ENCODE measurements at places on chromosomes 12 and 14. TPM values are rescaled to one million over a fixed set of nuclear protein-coding genes. Genes with fewer than 3 reads are reported as not detected.

Gene TTC9
- total RNA-seq, result 0.13 TPM

- no peak for DNase-seq
Observed at GRCh38 chr14:101634850-101635748, 73.8 kb downstream of the DIO3 start.

Gene CRIP2
- 166 TPM for total RNA-seq

DNA sequence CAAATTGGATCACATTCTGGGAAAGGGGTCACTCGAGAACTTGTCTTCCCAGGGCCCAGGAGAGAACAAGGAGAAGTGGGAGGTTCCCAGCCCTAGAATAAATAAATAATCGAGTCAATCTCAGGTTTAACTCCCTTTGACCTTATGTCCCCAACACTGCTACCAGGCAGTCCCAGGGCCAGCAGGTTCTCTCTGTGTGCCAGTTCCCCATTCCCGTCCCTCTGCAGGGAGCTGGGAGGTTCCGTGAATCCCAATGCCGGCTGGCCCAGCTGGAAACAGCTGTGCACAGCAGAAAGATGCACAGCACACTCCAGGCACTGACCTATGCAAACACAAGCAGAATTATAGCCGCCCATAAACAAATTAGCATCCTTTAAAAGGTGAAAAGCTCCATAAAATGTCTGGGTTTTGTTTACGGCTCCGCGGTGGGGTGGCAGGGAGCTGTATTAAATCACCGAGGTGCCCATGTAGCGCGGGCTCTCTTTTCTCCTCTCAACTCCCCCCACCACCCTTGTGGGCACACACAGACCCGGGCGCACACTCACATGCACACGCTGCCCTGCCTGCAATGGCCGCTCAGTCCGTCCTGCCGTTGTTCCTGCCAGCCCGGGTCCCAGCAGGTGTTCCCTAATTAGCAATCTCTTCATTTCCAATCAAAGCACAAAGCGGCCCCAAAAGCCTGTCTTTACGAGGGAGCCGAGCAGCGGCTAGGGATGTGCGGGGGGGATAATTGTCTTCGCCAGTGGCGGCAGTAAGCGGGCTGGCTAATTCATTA is 46.6 kb upstream of the ESRRB start:
- no peak for DNase-seq

GRCh38 chr12:94025756-94026155 is 122.6 kb upstream of the PLXNC1 start:
- no peak for DNase-seq

Gene RFLNA
- total RNA-seq, result 70.8 TPM

DNA sequence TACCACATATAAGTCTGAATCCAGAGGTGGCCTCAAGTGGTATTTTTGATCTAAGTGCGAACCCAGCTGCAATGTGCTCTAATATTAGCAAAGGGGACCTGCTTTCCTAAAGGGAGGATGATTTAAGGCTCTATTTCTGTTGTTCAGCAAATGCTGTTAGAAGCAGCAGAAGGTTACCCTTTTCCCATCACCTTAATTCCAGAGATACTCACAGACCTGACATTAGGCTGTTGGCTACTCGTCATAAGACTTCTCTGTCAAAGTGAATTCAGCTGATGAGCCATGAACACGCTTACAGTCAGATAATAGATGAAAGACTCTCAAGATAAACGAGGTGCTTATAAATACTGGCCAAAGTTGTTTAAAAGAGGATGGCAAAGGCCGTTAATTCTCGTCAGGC is 308.7 kb upstream of the DDHD1 start:
- DNase-seq, result no peak

Gene TMEM229B
- 0.07 TPM for total RNA-seq

Gene PLA2G1B
- total RNA-seq, result not detected

DNA sequence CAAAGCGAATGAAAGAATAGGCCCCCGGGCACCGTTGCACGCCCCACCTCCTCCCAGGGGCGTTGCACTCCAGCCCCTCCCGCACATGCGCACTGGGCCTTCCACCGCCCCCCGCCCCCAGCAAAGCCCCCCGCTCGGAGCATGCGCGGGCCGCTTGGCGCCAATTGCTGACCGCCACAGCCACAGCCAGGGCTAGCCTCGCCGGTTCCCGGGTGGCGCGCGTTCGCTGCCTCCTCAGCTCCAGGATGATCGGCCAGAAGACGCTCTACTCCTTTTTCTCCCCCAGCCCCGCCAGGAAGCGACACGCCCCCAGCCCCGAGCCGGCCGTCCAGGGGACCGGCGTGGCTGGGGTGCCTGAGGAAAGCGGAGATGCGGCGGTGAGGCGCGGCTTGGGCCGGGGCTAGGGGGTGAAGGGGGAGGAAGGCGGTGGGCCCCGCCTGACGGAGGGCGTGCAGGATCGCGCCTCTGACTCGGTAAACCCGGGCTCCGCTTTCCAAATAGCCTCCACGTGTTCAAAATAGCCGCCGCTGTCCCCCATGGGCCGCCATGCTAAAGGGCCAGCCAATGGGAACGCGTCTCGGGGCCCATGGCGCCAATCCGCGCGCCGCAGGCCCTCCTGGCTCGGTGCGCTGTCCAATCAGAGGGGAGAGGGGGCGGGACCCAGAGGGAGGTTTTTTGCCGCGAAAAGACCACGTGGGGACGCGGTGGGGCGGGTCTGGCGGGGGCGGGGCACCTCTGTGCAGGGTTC is at the start of gene UNG:
UNG (plus strand) TSS at position 163 of the 748 bp plus-strand sequence; CDS start at position 246, 83 bp downstream.
- peak; percentile 84 for DNase-seq

Gene PPP1R1A
- not detected for total RNA-seq

DNA sequence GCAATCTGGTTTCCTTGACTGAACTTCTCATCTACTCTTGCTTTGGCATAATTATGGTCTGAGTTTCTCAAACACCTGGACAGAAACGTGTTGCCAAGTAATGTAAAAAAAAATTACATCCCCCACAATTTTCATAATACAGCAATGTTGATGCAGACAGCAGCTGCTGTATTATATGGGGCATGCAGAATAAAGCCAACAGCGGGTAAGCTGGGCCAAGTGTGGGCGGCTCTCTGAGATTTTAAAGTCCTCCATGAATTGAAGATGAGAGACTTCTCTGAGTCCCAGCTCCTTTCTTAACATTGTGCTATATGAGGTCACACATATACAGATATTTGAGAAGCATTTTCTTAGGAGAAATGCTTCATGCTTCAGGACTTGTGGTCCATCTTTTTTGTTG is 881.2 kb downstream of the GALC start:
- DNase-seq, result no peak

Gene TBC1D30
- 19.9 TPM for total RNA-seq

Gene ANKLE2
- total RNA-seq, result 78.0 TPM

DNA sequence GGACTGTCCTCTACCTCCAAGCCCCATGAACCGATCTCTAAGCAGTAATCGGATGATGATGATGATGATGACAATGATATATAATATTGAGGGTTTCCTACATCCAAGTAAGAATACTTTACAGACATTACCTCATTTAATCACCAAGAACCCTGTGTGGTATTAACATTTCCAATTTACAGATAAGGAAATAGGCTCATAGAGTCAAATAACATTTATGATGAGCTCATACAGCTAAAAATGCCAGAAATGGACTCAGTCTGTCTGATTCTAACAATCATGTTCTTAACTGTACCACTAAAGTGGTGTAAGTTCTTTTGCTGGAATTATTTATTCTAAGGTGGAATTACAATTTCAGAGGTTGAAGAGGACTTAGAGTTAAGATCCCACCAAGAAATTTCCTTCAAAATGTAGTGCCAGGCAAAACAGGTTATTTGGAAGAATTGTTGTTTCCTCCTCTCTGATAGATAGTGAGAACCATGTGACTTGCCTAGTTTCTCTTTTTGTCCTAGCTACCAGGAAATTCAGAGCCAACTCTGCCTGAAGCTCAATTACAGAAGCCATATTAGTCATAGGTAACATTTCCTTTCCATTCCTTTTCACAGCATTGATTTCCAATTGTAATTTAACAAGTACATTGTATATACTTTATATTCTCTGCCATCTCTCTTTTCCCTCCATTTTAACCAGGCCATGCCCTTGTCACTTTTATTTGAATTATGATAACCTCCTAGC is 23.8 kb upstream of the CCDC175 start:
- DNase-seq, result no peak

DNA sequence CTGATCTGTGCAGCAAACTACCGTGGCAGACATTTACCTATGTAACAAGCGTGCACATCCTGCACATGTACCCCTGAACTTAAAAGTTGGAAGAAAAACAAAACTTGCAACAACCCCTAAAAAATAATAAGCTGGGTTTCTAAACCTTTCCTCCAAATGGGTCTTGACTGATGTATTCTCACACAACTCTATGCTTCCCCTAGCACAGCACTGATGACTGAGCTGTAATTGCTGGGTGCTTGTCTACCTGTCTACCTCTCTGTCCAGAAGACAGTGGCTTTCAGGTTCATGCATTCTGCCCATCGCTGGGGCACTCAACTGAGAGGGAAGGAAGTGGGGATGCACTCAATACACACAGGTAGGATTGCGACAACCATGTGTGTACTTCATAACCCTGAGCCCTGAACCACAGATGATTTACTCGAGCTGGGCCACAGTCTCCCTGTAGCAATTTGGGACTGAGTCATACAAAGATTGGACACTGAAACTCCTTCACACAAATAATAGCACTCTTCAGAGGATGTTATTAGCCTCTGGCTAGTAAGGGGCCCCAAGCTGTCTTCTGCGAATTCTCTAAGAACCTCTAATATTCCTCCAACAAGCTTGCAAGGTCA is 44.8 kb upstream of the TMPO start:
- no peak for DNase-seq

DNA sequence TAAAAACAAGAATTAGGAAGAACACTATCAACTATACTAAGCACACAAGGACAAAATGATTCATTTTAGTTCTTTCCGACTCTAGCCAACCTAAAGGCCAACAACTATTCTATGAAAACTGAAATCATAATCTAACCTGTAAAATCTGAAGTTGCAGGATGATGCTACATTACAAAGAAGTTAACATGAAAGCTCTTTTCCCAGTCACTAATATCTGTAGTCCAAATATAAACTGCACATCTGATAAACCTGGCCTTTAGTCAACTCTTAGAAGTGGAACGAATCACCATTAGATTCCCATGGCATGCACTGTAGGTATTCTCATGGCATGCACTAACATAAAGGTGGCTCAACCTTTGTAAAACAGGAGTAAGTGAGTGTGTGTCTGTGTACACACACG is 41.7 kb downstream of the BLTP3B start:
- no peak for DNase-seq

- no peak for DNase-seq
Observed at GRCh38 chr14:35814371-35815005, 5.4 kb upstream of the RALGAPA1 start.

- no peak for DNase-seq
Observed at GRCh38 chr12:132604151-132604618, 6.2 kb downstream of the LRCOL1 start.

DNA sequence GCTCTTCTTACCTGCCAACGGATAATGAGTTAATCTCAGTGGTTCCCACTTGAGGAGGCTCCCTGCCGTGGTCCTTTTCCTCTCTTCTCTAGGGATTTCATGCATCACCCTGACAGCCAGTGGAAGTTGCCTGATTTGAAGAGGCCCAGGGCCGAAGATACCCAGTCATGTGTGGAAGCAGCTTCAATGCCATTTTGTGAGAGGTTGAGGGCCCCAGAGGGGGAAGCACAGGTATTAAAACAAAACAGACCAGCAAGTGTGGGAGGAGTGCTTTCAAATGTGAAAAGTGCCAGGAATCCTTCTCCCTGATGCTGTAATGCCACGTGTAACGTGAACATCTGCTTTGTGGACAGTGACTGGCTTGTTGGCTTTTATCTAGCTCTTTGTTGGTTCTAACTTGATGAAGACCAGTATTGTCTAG is 1.5 kb downstream of the TCP11L2 start:
- DNase-seq, result no peak

DNA sequence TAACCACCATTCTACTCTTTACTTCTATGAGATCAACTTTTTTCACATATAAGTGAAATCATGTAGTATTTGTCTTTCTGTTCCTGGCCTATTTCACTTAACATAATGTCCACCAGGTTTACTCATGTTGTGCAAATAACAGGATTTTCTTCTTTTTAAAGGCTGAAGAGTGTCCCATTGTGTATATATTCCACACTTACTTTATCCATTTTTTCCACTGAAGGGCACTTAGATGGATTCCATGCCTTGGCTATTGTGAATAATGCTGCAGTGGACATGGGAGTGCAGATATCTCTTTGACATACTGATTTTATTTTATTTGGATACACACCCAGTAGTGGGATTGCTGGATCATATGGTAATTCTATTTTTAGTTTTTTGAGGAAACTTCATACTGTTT is 181.1 kb upstream of the HMGA2 start:
- DNase-seq, result no peak

GRCh38 chr12:15157269-15157671 is 63.9 kb downstream of the RERG start:
- DNase-seq, result no peak

- DNase-seq, result peak; percentile 96
Observed at GRCh38 chr12:42961395-42961794, 371.8 kb upstream of the PRICKLE1 start.

DNA sequence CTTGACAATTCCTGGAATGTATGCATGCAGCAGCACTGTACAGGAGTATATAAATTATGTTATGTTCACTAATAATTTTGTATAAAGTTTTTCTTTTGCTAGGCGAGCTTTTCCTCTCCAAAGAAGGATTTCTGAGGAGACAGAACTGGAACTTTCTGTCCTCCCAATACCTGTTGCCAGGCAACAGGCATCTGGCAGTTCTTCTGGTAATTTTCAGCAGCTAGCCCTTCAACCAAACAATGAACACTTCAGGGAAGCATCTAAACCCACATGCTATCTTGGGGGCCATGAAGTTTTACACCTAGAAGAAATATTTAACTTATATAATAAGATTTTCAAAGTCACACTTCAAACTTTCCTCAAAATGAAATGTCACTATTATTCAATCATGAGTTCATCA is 162.9 kb upstream of the SYT10 start:
- no peak for DNase-seq

DNA sequence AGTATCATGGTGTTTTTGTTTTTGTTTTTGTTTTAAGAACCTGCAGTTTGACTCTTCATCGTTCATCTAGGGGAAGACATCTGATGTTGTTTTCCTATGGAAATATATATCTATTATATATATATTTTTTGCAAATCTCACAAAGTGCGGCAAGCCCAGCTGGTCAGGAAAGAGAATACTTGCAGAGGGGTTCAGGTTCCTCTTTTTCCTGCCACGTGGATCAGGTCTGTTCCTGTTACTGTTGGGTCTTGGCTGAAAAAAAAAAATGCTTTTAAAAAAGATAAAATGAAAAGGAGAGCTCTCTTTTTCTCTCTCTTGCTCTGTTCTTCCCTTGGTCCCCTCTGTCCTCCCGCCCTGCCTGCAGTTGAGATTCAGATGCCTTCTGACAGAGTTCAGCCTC is 179.4 kb upstream of the BCL2L14 start:
- no peak for DNase-seq

GRCh38 chr14:39267608-39268005 is 33.9 kb downstream of the MIA2 start:
- no peak for DNase-seq

Gene PLEKHG3
- total RNA-seq, result 2.5 TPM

Gene SLC4A8
- total RNA-seq, result 5.1 TPM

All from pulmonary artery endothelial cell (primary cell).